ENCODE measurements at places on chromosomes 16 and 17. TPM values are rescaled to one million over a fixed set of nuclear protein-coding genes. Genes with fewer than 3 reads are reported as not detected.

- DNase-seq = no peak
Measured at GRCh38 chr16:1884889-1885288, 12.9 kb upstream of the MEIOB start.

Gene KCNJ12
- total RNA-seq = 2.3 TPM

Gene TMEM114
- 0.60 TPM for total RNA-seq

GRCh38 chr17:30567231-30568116 lies 90.3 kb downstream of the GOSR1 start:
- DNase-seq = no peak

DNA sequence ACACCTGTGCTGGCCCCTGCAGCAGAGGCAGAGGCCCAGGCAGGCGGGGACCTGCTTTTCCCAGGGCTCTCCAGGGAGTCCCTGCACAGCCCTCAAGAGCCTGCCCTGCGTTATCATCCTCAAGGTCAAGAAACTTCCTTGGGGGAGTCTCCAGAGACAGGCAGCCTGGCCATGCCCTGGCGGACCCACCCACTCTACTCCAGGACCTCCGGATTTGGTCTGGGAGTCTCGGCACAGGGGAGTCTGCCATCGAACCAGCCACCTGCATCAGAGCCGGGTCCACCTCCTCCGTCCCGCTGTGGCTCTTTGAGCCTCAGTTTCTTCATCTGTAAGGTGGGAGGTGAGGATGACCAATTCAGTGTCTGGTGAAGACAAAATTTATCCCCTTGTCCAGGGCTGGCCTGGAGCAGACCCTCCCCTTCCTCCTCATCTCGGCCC lies 75.3 kb upstream of the TNRC6C start:
- DNase-seq = no peak

DNA sequence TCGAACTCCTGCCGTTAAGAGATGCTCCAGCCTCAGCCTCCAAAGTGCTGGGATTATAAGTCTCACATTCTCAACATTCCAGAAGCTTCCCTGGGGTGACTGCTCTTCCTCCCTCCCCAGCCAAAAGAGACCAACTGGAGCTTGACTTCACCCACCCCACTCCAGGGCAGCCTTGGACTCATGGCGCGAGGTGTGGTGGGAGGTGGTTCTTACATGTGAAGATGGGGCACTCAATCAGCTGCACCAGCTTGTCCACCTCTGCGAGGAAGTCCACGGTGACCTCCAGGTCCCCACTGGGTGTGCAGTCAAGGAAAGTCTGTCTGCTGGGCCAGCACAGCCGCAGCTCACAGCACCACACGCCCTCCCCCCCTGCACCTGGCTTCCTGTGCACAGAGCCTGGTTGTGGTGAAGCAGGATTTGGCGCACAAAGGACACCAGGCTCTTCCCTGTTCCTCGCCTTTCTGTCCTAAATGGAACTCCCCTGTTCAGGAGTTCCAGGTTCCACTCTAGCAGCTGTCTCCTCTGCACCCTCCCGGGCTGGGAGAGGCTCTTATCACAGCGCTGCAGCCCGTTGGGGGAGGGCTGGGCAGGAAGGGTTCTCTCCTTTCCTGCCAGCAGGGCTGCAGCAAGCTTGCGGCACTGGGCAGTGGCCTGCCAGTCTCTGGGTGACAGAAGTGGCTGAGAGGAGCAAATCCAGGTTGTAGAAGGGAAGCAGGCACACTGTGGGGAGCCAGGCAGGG lies 9.6 kb upstream of the MTSS2 start:
- no peak for DNase-seq

DNA sequence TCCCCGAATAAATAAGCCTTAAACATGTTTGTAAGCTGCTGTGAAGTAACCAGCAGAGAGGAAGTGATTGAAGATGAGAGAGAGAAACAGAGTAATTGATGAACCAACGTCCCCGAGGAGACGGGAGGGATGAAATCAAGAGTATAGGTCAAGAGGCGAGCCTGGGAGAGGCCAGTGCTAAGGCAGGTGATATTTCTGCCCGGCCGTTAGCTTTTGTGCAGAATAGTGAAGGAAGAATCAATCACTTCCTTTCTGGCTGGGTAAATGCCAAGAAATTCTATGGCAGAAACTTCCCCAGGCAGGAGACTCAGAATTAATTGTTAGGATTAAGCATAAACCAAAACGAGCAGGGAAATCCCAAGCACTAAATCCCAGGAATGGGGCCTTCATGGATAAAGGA lies 273.8 kb downstream of the CDH13 start:
- no peak for DNase-seq

Gene ALOX15
- total RNA-seq = 0.32 TPM

All from WTC11 (cell line).